Jurkat, Clone E6-1 (cell line): ENCODE measurements at places on chromosomes 2 and 18.

DNA sequence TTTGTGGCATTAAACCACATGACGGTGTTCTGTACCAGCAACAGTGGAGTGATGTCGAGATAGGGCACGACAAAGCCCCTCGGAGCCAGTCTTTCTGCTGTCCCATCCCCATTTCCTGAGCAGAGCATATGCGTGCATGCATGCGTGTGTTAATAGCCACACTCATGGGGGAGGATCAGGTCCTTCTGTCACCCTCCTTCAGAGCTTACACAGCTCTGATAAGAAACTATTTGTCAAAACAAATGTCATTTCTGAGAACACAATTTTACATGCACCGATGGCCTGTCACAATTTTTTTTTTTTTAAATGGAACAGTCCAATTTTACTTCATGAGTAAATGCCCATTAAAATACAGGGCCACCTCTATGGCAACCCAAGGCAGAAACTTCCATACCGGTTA, 95.9 kb upstream of the ZBTB14 start:
- DNase-seq = no peak

DNA sequence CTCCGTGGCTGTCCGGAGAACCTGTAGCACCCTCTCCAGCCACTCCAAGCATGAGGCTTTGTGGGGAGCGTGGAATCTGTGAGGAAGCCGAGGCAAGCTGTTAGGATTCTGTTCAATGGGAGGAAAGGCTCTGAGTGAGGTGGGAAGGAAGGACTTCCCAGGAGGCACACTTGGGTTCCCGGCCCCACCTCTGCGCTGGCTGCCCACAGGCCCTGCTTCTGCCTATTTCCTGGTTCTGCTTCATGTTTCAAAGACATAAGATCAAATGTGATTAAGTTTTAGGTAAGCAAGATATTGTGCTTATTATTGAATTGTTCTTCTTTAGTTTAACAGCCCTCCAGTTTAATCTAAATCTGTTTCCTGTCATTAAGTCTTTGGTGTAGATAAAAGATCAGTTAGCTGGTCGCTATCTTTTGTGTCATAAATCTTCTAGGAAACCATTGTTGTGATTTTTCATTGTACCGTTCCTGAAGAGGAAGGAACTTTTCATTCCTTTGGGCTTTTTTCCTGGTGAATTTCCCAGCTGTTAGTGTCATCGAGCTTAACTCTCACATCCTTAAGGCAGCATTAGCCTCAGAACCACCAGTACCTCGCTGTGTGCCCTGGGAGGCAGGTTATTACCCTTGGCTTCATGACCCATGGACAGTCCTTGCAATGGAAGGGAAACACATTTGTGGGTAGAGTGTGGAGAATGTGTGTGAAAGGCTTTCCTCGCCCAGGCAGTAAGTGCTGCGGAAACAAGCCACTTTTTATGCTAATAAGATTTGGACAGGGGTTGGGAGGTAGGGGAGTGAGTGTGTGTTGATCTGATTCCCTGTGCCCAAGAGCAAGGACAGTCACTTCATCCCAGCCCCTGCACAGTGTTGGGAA, 61.9 kb upstream of the ALPP start:
- no peak for DNase-seq

DNA sequence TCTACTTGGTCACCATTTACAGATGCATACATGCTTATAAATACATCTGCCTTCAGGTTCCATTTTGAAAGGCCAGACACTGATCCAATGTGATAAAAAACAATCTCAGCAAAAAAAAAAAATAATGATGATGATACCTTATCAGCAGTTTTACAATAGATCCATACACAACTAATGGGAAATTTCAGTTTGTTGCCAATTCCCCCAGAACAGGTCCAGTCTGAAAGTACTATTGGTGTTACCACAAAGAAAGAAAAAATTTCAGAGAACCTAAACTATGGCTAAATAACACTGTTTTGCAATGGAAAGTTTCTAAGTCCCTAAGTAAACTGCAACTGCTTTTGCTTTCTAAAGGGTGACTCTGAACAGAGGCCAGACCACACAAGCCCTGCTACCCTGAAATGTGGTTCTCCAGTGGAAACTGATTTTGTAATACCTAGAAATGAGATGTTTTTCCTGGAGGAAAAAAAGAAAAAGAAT, 54.1 kb downstream of the LPIN2 start:
- no peak for DNase-seq

GRCh38 chr18:38563396-38563980, 997.9 kb upstream of the CELF4 start:
- no peak for DNase-seq

DNA sequence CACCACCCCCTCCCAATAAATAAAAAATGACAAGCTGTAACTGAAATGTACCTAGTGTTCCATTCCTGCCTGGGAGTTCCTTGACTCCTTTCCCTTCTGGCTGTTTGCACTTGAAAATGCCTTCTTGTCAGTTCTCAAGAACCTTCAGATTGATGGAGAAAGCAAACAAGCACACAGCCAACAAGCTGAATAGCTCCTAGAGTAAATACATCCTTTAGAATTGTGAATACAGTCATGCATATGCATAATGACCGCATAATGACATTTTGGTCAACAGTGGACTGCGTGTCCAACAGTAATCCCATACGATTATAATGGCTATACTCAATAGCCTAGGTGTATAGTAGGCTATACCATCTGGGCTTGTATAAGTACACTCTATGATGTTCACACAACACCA, 97.0 kb downstream of the LYPD6 start:
- DNase-seq = no peak

- DNase-seq = no peak
Measured at GRCh38 chr2:233131936-233132720, 72.0 kb downstream of the INPP5D start.

GRCh38 chr18:32200766-32201165, 10.9 kb downstream of the MEP1B start:
- no peak for DNase-seq

GRCh38 chr18:75874401-75875089, 447.0 kb upstream of the SMIM21 start:
- no peak for DNase-seq

DNA sequence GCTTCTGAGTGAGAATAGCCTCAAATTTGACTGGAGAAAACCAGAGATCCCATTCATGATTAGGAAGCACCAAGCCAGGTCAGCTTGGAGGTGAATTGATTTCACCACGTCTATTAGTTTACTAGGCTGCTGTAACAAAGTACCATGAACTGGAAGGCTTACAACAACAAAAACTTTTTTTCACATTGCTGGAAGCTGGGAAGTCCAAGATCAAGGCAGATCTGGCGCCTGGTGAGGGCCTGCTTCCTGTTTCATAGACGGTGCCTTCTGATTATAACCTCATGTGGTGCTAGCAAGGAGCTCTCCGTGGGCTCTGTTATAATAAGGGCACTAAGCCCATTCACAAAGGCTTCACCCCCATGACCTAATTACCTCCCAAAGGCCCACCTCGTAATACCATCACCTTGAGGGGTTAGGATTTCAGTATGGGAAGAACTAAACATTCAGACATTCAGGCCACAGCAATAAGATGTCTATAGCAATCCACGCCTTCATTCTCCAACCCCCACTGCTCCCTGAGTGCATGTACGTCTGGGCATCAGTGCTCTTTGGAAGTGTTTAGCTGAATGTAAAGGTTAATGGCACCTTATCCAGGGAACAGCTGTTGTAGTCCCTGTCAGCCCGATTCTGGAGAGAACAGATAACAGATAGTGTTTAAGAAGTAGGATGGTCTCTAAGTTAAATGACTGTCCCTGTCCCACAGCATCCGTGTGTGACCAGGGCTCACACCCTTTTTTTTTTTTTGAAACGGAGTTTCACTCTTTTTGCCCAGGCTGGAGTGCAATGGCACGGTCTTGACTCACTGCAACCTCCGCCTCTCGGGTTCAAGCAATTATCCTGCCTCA, 89.2 kb downstream of the SOCS6 start:
- DNase-seq = no peak

- DNase-seq = no peak
Measured at GRCh38 chr2:215505044-215505786, 69.3 kb upstream of the FN1 start.

GRCh38 chr2:143551971-143552650, 422.9 kb downstream of the ARHGAP15 start:
- DNase-seq = no peak

GRCh38 chr2:231007286-231008098, 11.6 kb downstream of the SPATA3 start:
- DNase-seq = no peak

- DNase-seq = no peak
Measured at GRCh38 chr2:181788897-181789555, 102.5 kb upstream of the ITPRID2 start.

DNA sequence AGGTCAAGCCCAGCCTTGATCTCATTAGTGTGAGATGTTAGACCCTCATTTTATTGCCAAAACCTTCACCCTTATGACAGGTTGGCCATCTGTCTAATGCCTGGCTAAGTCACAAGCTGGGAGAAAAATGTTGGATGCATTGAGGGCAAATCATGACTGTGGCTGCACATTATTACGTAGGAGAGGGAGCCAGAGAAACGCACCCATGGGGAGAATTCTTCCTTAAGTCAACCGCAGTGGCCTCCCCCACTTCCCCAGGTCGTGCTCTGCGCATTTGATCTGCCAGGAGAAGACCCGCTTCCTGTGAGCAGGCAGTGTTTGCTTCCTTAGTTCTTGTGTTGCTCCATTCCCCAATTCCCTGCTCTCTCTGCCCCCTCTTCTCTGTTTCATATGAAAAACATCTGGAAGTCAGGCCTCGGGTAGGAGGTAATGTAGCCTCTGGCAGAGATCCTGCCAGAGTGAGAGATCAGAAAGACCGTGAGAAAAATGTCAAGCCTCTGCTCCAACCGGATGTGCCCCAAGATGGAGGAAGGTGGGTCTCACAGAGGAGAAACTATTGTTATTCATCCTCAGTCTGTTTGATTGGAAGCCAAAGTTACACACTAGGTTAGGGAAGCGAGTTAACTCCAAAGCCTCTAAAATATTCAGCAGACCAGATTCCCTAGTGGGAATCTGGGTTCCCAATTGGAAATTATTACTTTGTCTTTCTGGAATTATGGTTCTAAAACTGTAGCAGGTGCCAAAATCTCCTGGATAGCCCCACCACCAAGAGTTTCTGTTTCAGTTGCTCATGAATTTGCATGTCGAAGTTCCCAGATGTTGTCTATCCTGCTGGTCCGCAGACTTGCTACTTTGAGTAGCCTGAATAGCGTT, 144.3 kb upstream of the PELI1 start:
- DNase-seq = no peak

GRCh38 chr2:224183086-224183485, 144.0 kb upstream of the SERPINE2 start:
- DNase-seq = no peak

GRCh38 chr2:144083211-144083610, 436.7 kb downstream of the ZEB2 start:
- DNase-seq = no peak

DNA sequence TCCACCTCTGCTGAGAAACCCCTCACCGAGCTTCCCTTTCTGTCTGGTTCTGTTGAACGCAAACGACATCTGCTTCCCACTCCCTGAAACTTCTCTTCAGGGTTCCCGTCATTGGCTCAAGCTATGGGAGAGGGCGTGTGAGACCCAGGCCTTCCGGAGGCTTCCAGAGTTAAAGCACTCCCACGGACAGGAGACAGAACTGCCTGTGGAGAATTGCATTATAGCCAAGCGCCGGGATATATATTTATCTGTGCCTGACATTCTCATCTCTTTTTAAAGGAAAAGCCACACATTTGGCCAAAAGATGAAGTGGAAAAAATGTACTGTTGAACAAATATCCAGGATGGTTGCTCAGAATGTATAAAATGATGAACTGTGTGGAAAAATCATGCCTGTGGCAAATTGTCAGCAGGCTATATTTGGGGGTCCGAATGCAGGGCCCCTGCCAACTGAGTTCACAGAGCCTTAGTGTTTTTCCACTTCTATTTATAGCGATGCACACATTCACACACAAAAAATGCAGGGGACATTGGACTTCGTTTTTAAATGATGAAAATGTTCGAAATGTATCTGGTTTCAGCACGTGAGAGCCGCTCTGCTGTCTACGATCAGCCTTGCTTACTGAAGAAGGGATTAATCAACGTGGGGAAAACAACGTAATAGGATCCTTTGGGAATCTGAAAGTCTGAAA, 59.5 kb downstream of the E2F6 start:
- no peak for DNase-seq

DNA sequence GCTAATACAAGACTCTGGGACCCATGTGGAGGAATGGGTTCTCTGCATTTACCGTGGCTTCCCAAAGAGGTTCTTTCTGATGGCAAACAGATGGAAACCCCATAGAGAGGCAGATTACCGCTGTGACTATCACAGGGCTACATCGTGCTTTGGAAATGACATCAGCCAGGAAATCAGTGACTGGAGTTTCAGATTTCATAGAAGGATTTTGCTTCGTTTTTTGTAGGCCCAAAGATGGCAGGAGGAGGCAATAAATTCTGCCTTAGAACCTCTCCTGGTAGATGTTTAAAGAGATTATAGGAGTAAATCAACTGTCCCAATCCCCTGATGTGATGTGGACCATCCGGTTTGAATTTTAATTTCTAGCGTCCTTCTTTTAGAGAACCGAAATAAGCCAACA, 214.1 kb downstream of the AGPS start:
- DNase-seq = no peak
